Activated CD4-positive, alpha-beta T cell treated with anti-CD3 and anti-CD28 coated beads for 4 hours (primary cell): ENCODE measurements at places on chromosomes 7 and 10.
A peak's percentile ranks its signal among the peaks of the same experiment; 100 is the strongest.

GRCh38 chr7:102042016-102042656, 224.7 kb downstream of the CUX1 start:
- DNase-seq, result no peak

- DNase-seq, result no peak
These were observed 404.5 kb upstream of the ANKRD30A start for GRCh38 chr10:36720895-36721294.

GRCh38 chr7:1864161-1864940, 194.3 kb downstream of the ELFN1 start:
- DNase-seq, result no peak

- no peak for DNase-seq
These were observed 362.0 kb downstream of the ZNF248 start for GRCh38 chr10:37495415-37495814.

DNA sequence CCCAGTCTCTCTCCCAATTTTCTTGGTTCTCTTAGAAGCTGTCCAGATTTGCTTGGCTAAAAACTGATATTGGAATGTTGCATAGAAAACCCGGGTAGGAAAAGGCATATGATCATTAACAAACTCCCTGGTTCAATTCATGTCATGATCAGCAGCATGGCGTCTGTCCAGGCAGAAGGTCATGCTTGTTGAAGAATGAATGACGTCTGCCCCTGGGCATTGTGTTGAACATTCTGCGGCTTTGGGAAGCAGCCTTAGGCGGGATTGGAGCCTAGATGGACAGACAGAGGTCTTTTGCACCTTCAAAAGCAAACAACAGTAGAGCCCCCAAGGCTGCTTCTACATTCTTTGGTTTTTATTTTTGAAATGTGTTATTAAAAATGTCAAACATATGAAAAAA, 7.7 kb upstream of the MINDY3 start:
- DNase-seq, result no peak

DNA sequence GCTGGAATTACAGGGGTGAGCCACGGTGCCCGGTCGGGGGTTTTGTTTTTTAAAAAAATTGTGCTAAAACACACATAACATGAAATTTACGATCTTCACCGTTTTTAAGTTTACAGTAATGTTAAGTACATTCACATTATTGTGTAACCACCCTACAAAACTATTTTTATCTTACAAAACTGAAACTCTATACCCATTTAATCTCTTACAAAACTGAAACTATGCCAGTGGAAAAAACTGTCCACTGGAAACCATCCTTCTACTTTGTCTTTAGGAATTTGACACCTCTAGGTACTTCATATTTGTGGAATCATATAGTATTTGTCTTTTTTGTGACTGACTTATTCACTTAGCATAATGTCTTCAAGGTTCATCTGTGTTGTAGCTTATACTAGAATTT, 1.0 kb upstream of the PSMC2 start:
- DNase-seq, result no peak

DNA sequence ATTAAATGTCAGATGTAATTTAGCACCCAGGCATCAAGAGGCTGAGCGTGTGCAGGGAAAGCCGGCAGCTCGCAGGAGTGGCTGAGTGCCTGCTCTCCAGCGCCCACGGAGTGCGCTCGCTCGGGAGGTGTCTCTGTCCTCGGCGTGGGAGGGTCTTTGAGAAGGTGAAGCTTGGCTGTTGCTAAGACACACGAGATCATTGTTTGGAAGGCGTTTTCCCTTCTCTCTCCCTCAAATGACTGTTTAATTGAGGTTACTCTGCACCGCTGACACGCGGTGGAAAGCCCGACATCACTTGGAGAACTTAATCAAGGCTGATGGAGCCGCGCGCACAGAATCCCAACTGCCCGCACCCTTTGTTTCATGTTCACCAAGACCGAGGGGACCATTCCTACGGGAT, 414.6 kb downstream of the DNAJB6 start:
- no peak for DNase-seq

- no peak for DNase-seq
These were observed 233.1 kb upstream of the PHYHIPL start for GRCh38 chr10:58943256-58943890.

DNA sequence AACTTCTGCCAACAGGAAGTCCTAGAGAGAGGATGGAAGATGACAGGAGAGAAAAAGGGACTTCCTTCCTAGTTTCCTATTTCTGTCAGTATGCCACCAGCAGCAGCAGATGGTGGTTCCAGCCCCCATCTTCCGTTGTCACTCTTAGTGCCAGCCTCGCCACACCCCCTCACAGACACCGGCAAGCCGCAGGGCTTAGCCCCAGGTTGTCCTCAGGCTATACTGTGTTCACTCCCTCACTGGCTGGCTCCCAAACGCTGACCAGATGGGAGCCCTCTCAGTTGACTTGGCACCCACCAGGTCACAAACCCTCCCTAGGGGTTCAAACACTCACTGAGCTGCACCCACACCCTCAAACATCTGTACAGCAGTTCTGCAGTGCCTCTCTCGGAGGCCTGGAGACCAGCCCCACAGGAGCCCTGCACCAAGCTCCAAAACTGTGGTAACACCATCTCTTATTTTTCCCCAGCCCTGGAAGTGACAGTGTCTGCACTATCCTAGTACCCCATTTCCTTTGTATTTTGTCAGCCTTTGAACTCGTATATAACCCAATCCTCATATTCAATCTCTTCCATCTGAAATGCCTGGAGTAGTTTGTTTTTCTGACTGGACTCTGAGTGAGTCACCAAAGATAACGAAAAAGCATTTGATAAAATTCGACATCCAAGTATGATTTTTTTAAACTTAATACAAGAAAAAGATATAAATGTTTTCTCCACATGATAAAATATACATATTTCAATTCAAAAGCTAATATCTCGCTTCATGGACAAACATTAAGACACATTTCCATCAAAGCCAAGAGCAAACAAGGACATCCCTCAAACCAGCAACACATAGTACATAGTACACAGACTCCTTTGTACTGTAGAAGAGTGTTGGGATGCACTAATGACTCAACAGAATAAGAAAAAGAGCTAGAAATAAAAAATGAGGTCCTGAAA, 34.5 kb downstream of the SMURF1 start:
- DNase-seq, result no peak

- no peak for DNase-seq
These were observed 35.3 kb downstream of the SLC16A9 start for GRCh38 chr10:59674215-59674836.

- no peak for DNase-seq
These were observed 83.5 kb upstream of the SLF2 start for GRCh38 chr10:100829097-100829870.

DNA sequence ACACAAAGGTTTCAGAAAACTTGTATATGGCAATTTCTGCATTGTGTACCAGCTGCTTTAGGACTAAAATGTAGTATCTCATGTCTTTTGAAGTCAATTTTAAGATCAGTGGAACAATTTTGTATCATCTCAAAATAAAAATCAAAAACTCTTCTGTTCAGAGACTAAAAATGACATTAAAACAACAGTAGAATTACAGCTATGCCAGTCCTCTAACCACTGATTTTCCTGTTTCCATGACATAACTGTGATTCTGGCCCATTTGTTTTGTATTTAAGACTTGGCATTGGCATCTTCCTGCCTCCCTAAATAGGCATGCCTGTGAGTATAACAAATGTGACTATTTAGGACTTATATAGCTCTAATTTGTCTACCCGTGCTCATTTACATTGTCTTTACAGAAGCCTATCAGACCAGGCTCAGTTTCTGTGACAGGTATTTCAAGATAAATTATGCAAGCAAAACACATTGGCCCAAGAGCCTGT, 29.1 kb upstream of the VPS41 start:
- DNase-seq, result no peak

DNA sequence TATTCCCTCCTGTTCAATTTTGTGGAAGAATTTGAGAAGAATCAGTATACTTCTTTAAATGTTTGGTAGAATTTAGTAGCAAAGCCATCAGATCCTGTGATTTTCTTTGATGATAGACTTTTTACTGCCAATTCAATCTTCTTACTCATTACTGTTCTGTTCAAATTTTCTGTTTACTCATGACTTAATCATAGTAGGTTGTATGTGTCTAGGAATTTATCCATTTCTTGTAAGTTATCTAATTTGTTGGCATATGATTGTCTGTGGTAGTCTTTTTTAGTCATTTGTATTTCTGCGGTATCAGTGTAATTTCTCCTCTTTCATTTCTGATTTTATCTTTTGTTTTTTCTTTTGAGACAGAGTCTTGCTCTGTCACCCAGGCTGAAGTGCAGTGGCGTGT, 87.4 kb downstream of the CCDC3 start:
- no peak for DNase-seq

DNA sequence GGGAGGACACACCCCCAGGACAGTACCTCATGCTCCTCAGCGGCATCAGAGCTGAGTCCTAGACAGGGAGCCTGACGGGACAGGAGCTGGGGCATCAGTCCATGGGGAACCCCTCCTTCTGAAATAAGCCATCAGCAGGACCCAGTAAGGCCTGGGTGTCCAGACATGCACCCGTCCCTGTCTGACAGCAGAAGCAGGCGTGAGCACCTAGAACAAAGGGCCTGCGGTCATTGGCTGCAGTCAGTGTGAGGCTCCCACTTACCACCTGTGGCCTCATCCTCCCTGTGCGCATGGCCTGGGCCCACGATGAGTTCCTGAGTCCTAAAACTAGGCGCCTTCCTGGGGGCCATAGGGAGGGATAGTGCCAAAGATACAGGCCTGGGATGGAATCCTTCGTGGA, 484.7 kb downstream of the PTPRN2 start:
- no peak for DNase-seq

DNA sequence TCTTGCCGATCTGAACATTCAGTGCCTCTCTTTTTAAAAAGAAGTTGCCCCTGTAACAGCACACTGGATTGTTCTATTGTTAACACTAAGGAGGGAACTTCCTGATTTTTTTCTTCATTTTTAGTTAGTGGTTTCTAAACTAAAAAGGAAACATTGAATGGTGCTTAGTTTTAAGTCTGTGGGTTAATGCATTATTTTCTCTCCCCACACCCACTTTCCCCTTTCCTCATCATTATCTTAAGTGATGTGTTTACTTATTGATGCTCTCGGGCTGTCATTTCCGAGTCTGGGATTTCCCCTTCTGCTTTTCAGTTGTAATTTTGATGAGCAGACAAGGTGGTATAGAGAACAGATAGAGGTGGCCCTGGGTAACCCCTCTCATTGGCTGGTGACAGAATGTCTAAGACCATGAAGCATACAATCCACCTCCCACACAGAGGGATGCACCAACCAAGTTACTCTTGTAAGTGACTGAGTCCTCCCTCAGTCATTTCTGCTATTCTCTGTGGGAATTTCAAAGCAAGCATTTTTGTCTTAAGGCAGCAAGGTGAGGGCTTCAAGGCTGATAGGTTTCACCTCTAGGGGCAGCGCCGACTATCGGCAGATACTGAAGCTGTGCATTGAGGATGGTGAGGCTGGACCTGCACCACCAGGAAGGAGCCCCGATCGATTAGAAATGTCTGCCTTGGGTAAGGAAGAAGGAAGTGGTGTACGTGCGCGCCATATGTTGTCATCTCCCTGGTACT, 49.5 kb downstream of the CHN2 start:
- peak; percentile 8 for DNase-seq

DNA sequence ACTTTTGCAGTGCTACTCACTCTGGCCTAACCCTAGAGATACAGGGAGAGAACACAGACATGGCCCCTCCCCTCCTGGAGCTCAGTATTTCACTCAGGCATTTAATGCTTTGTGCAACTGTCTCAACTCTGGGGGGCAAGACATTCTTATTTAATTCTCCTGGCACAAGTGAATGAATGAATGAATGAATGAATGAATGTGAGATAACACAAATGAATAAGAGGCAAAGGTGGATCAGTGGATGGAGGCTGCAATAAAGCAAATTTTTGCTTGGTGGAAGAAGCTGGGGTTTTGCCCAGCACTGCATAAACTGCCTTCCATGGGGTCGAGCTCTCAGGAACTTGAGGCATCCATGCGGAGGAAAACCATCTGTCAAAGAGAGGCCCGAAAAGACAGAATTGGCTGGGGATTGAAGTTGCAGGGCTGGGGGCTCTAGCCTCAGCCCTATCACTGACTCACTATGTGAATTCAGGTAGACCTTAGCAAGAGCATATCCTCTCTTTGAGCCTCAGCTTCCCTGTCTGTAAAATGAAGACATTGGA, 441.4 kb upstream of the ZMIZ1 start:
- no peak for DNase-seq

DNA sequence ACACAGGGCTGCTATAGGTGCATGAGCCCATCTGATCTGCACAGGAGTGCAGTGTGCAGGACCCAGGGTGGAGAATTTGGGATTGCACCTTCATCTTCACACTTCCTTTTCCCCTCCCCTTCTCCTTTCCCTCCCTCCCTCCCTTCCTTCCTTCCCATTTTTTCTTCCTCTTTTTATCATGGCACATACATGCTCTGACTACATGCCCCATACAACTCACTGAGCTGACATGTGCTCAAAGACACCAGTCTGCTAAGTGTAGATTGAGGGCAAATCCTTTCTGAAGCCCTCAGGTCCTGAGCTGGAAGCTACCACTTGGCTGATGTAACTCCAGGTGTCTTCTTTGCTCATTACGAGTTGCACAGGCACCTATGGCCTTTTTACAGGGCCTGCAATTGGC, 365.3 kb upstream of the ZNF32 start:
- DNase-seq, result no peak

DNA sequence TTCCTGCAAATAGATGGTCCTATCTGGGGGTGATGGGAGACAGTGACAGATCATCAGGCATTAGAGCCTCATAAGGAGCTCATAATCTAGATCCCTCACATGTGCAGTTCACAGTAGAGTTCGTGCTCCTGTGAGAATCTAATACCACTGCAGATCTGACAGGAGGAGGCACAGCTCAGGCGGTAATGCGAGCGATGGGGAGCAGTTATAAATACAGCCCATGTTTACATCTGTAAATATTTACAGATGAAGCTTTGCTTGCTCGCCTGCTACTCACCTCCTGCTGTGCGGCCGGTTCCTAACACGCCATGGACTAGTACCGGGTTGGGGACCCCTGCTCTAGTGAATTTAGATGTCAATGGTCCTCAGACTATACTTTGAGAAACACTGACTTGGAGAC, 17.0 kb upstream of the CDCA7L start:
- DNase-seq, result no peak

GRCh38 chr7:83876593-83876992, 227.7 kb upstream of the SEMA3E start:
- DNase-seq, result no peak
